Activated effector memory CD4-positive, alpha-beta T cell treated with Interleukin-2 at 50 U/mL for 16 hours (primary cell): ENCODE measurements at places on chromosomes 4 and X.

DNA sequence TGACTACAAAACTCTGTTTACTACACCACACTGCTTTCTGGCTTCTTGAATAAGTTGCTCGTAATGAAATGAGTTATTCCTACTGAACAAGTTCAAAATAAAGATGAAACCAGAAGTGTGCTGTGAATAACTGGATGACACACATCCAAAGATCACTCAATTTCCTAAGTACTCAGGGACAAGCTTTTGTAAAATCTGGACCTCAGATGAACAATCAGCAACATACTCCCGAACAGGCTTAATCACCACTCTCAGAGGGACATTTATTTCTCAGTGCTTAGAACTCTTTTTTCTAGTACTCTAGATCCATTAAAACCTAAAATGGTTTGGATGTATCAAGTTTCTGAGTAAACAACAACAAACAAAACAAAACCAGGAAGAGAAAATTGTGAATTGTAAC is 61.5 kb upstream of the EXOC1L start:
- DNase-seq = no peak

DNA sequence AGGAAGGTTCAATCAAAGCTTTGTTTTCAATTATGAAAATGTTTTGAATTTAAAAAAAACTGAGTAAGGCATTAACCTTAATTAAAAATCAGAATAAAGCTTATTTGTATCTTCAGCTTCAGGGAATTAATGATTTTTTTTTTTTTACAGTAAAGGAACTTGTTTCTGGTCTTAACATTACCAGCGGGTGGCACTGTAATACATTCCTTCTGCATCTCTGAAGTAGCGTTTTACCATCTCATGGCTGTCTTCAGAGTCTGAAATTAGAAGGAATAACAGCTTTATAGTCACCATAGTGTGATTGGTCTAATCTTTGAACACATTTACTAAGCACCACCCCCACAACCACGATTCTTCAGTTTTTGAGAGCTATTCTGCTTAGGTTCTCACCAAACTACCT is 102.6 kb downstream of the IL1RAPL2 start:
- no peak for DNase-seq

DNA sequence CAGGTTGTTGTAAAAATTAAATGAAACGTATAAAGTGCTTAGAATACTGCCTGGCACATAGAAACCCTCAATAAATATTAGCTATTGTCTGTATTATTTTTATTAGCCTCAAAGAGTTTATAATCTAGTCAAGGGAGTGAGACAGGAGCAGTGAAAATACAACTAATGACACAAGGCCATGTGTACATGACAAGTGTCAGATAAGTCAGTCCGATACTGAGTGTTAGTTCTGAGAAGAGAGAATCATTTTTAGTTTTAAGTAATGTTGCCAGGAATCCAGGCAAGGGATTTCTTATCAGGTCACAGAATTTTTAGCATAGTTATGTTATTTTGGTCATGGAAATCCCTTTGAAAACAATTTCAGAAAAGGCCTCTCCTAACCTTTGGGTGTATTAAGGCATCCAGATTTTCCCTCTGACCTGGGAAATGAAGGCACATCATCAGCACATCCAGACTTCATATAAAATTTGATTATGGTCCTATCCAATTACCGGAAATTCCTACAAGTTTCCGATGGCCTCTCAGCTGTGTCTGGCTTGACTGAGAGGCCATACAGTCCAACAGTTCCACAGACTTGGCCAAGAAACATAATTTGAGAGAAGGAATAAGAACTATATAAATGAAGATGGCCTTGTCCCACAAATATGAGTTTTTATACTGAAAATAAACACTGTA is 35.7 kb downstream of the PPARGC1A start:
- DNase-seq = no peak

- DNase-seq = no peak
Observed at GRCh38 chr4:130632731-130633604, 1537.0 kb downstream of the C4orf33 start.
